ENCODE measurements at places on chromosomes 7 and 10. TPM values are rescaled to one million over a fixed set of nuclear protein-coding genes. Genes with fewer than 3 reads are reported as not detected.

GRCh38 chr7:1380231-1380815, 78.9 kb downstream of the MICALL2 start:
- DNase-seq, result no peak
- peaks cover 31% of the 10 kb centered on the region for H3K27me3 ChIP-seq
- H3K27ac ChIP-seq, result no peak overlapping the region
- no peaks in the 10 kb centered on the region for H3K4me1 ChIP-seq
- H3K4me3 ChIP-seq, result no peak overlapping the region

GRCh38 chr7:11297126-11297625, 323.5 kb downstream of the PHF14 start:
- H3K27ac ChIP-seq, result no peak overlapping the region
- H3K27me3 ChIP-seq, result no peaks in the 10 kb centered on the region
- H3K36me3 ChIP-seq, result no peaks in the 10 kb centered on the region

GRCh38 chr7:3696113-3696512, 395.1 kb downstream of the SDK1 start:
- H3K36me3 ChIP-seq, result no peaks in the 10 kb centered on the region
- no peak for DNase-seq

DNA sequence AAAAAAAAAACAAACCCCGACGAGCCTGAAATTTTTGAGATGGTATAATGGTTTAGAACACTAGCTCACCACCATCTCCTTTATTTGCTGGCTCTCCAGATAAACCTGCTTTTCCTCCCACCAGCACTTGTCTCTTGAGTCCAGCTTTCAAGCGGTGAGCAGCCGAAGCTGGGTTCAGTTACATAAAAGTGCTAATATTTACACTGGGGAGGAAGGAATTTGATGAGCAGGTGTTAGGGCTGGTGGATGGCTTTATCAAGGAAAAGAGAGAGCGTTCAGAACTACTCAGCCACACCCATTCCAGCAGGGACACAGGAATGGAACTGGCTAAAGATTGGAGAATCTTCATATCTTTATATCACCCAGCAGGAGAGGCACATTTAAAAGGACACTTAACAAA, 6.6 kb upstream of the CALML3 start:
- DNase-seq, result no peak
- no peaks in the 10 kb centered on the region for H3K36me3 ChIP-seq
- H3K4me1 ChIP-seq, result no peaks in the 10 kb centered on the region
- H3K4me3 ChIP-seq, result no peak overlapping the region
- H3K27ac ChIP-seq, result no peak overlapping the region

The LLCFC1 gene
- total RNA-seq, result not detected

The WNT8B gene
- total RNA-seq, result not detected

The NEUROD6 gene
- not detected for total RNA-seq

All from psoas muscle (tissue), 8 donors.